ENCODE measurements at places on chromosomes 12 and 14.

DNA sequence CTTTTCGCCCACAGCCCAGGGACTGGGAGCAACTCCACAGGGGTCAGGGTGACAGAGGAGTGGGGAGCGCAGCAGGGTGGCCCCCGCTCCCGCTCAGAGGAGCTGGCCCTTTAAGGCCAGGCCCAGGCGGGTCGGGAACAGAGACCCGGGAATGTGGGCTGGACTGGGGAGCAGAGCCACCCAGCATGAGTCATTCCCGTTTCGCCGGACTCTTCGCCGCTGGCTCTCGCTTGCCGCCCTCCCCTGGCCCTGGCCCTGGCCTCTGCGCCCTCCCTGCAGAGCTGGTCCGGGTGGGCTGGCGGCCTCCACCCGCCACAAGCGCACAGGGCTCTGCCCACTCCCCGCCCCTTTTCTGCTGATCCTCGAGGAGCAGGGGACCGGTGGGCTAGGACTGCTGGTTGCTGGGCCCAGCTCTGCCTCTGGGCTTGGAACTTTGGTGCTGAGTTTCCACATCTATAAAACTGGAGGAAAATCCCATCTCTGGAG, 92.8 kb downstream of the NINJ2 start:
- DNase-seq: no peak

- no peak for DNase-seq
Observed at GRCh38 chr12:3445119-3445978, 45.7 kb upstream of the PRMT8 start.

GRCh38 chr14:95886366-95887056, 9.9 kb downstream of the TUNAR start:
- DNase-seq: no peak

DNA sequence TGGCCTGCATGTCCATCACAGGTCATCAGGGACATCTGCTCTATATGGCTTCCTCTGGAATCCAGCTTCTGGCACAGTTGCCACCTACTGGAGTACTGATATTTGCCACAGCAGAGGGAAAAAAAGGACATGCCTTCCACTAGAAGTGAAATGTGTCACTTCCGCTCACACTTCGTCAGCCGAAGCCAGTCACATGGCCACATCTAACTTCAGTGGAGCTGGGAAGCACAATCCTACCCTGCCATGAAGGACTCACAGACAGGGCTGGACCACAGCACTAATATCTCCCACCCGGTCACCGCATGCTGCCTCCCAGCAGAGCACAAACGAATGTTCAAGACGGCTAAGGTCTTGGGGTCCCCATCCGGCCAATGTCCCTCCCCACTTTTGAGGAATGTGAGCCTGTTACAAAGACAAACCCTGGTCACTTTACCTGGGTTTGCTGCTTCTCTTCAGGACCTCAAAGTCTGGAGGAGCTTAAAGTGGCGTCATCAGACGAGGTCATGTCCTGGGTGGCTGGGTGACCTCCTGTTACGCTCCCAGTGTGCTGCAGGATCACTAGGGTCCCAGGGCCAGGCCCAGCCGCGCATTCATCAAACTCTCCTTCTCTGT, 98.6 kb downstream of the GCH1 start:
- no peak for DNase-seq

DNA sequence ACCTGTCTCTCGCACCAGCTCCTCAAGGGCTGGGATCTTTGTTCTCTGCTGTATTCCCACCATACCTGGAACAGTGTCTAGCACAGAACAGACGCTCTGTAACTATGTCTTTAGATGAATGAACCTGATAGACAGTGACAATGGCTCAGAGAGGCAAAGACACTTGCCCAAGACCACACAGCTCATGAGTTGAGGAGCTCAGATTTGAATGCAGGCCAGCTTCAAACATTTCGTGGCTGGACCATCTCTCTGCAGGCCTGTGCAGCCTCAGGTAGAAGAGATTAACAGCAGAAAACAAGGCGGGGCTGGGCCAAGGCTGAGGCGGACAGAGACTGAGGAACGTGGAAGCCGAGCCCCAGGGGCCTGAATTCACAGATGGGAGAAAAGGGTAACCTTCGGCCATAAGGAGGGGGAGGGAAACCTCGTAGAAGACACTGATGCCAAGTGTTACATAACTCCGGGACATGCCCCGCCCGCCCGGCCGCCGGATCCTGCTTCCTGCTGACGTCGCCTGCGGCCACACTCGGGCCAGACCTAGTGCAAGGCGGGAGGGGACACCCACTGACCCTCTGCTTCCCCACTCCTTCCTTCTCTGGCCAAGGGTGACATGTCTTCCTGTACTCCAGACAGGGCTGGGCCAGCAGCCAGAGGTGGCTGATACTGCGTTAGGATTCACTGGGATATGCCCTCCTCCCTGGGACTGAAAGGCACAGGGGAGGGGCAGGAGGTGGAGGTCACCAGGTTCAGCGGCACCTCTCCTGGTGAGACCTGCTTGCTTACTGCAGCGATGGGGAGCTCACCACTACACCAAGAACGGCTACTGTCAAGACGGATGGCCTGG, 86.8 kb downstream of the RFLNA start:
- DNase-seq: no peak

GRCh38 chr12:121580959-121581685, at the start of gene KDM2B:
Gene KDM2B, minus strand, starts transcription at chr12:121581023. Its CDS starts 112 bp downstream, at chr12:121580911.
- no peak for DNase-seq

GRCh38 chr12:110874351-110874750, 27.6 kb downstream of the CCDC63 start:
- DNase-seq: no peak

DNA sequence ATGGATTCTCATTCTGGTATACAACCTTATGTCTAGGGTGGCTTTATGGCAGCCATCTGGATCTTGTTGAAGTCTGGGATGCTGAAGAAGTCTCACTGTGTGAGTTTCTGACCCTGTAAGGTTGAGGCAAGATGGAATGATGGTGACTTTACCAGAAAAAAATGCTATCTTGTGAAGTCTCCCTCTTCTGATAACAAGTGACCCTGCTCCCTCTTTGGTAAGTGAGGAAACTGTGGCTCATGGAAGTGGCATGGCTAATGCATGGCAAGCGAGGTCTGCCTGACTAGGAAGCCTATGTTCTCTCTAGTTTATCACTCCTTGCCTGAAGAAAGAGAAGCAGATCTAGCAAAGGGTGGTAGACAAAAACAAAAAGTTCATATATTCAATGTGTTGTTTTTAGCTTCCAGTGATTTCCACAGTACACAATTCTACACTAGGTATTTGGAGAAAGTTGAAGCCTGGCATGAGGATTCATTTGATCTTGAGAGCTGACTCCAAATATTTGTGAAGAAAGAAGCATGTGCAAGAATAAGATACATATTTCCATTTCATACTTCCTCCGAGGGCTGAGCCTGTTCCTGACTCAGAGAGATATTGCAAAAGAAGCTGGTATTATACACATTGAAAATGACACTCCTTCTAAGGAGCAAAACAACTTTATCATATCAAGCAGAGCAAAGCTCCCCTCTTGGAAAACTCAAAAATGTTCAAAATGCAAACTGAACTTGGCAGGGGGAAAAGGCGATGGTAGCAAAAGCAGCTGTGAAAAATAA, 63.6 kb downstream of the HELB start:
- no peak for DNase-seq

DNA sequence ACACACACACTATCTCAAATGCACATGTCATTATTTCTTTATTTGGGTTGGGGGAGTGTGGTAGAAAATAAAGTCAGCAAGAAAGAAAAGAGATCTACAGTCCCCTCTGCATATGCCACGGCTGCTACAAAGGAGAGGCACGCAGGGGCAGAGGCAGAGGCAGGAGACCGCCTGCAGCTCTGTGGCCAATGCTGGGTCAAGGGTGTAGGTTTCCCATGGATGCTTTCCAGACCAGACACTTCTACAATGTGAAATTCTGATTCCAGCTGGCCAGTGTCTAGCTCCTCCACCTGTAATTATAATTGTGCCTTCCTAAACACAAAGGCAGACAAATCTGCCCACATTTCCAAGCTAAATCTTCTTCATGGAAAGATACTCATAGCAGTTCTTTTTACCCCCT, 19.2 kb downstream of the VPS37B start:
- DNase-seq: no peak

- no peak for DNase-seq
Observed at GRCh38 chr12:111757361-111758119, 9.2 kb upstream of the ALDH2 start.

DNA sequence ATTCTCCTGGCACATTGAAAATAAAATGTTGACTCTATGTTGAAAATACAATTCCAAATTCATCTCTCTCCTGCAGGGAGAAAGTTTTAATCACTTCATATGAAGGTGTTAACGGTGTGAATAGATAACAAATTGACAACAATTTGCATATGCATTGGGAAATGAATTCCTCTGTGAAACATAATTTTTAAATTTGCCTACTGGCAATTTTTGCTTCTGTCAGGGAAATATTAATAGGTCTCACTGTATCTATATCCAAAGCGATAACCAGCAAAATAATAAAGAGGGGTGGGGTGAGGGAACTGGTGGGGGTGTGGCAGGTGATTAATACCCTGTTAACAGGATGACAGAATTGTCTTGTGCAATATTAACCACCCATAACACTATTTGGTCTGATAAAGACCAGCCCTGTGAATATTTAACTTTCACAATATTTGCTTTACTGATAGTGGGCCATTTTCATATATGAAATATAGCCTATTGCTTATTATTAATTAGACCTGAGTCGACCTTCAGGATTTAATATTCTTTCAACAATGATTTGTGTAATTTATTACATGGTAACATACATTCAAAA, 239.0 kb upstream of the SSTR1 start:
- DNase-seq: no peak

- DNase-seq: no peak
Observed at GRCh38 chr12:69987579-69988091, 162.6 kb downstream of the MYRFL start.

DNA sequence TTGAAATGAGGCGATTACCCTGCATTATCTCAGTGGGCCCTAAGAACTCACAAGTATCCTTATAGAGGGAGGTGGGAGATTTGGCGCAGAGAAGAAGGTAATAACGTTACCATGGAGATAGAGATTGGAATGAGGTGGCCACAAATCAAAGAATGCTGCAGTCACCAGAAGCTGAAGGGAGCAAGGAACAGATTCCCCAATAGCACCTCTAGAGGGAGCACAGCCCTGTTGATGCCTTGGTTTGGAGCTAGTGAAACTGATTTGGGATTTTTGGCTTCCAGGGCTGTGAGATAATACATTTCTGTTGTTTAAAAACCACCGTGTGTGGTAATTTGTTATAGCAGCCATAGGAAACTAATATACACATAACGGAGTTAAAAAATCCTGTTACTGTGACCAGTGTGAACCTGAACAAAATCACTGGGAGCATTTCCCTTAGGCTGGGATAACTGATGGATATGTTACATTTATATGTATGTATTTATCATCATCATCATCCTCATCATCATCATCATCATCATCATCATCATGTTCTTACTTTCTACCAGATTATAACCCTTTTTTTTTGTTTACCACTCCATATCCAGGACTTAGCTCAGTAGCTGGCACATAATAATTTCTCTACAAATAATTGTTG, 100.3 kb downstream of the LIN7A start:
- no peak for DNase-seq

DNA sequence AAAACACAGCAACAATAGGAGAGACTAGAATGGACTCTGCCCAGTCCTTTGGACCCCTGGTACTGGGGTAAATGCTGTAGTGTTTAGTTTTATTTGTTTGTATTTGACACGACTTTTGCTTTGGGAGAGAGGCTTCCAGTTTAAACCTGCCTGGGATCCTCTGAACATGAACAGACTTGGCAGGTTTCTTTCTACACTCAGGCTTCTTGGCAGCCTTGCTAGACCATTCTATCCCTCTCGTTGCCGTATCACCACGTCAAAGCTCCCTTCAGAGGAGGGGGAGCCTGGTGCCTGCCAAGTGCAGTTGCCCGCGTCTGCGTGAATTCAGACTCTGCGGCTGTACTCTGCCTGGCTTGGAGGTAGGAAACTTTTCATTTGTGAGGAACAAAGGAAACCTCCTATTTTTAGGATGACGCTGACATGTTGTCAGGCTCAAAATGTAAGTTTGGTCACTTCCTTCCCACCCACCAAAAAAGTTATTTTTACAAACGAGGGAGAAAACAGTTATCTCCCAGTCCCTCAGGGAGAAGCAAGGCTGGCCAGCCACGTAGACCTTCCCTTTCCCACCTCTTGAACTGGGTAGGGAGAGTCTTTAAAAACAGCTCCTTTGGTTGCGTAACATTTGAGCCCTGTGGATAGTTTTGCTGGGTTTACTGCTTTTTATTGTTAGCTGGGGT, 25.9 kb downstream of the CD9 start:
- DNase-seq: no peak

GRCh38 chr12:1919284-1919683, 832 bp upstream of the CACNA2D4 start:
- DNase-seq: no peak

Data from stimulated activated CD4-positive, alpha-beta T cell treated with anti-CD3 and anti-CD28 coated beads, Interleukin-1b, Interleukin-23, amount 100 ng/mL, for 1 hour (primary cell).